ENCODE measurements at places on chromosomes 7 and 10.

DNA sequence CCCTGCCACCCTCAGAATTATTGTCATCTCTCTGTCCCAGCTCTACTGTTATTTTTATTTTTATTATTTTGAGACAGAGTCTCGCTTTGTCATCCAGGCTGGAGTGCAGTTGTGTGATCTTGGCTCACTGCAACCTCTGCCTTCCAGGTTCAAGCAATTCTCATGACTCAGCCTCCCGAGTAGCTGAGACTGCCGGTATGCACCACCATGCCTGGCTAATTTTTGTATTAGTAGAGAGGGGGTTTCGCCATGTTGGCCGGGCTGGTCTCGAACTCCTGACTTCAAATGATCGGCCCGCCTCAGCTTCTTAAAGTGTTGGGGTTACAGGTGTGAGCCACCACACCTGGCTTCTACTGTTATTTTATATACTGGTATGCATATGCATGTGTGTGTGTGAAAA is 11.0 kb downstream of the CALHM2 start:
- DNase-seq: no peak

- no peak for DNase-seq
Observed at GRCh38 chr10:131905603-131906268, 4.9 kb downstream of the PPP2R2D start.

DNA sequence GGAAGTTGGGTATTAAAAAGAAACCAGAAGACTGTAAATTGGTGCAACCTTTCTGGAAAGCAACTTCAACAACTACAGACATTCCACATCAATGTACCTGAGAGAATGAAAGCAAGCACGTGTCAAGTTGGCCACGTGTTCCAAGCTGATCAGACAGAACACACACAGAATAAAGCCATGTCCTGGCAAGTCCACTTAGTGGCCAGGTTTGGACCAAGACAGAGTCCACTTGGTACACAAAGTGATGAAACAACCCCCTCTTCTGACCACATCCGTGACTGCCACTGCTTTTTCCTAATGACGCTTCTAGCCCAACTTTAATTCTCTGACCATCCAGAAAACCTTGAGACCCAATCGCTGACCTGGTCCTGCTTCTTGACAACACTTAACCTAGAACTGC is 109.4 kb downstream of the ABLIM1 start:
- DNase-seq: no peak

DNA sequence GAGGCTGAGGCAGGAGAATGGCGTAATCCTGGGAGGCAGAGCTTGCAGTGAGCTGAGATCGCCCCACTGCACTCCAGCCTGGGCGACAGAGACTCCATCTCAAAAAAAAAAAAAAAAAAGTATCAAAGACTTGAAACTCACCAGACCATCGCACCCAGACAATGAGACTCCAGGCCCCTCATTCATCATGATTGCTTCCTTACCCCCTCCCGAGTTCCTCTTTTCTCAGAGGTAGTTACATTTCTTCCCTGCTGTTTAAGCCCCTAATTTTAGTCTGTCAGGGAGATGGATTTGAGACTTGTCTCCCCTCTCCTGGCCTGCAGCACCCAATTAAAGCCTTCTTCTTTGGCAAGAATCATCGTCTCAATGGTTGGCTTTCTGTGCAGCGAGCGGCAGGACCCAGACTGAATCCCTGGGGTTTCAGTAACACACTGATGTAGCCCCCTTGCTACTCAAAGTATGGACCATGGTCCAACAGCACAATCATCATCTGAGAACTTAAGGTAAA is 19.4 kb upstream of the TPST1 start:
- no peak for DNase-seq

DNA sequence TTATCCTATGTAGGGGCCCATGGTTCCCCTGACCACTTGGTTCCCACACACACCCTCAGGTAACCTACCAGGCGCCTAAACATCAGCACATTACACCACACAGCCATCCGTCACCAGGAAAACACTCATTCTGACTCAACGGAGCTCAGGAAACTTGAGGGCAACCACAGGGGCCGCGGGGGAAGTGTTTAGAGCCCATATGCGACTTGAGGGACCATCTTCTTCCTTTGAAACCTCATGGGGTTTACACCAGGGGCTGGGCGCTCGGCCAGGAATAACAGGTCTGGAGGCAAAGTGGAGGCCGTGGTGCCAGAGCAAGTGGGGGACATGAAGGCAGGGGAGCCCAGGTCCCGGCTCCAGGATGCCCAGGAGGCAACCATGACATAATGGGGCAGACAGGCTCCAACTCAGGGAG is 1.5 kb downstream of the STX1A start:
- no peak for DNase-seq

Measured in left ventricle myocardium inferior (tissue), 1 donor.